ENCODE measurements at places on chromosomes 12 and 14.

DNA sequence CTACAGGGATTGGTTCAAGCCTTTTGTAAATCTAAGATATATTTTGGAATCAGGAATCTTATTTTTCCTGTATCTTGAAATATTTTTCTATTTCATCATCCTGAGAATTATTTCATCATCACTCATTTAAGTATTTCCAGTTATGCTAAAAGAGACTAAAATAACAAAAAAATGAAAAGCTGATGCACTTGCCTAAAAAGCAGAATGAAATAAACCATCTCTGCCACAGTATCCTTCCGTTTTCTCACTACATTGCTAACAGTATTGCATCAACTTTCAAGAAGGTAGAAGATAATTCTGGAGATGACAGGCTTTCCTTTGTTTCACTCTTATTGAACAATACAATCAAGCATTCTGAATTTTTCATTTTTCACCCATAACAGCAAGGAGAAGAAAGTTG, 31.1 kb upstream of the EIF5 start:
- DNase-seq = no peak

DNA sequence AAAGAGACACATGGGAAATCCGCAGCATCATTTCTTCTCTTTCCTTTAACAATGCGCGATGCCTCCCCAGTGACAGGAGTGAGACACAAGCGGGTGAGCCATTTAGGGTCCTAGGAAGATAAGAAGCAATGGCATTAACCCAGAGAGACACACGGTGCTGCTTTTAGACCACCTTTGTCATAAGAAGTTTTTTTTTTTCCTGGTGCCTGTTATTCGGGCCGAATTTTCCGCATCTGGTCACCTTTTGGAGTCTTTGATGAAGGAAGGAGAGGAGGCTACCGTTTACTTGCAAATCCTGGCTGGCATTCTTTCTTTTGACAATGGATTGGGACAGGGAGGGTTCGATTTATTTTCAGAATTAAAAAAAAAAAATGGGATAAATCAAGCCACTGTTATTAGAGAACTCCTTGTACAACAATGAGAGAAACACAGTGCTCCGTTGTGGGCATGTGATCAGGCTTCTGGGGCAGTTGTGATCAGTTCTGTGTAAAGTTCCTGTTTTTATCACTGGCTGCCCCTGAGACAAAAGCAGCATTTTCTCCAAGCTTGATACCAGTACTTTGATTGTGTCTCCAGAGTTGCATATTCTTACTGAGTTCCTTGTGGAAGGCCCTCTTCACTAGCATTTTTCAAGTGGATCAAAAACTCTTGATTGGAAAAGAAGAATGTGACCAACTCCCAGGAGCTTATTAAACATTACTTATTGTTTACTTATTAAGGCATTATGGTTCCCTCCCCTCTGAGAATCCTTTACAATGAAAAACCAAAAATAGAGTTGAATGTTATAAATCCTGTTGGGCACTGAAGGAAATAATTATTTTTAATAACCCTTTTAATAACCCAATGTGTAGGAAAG, 1.1 kb downstream of the DIP2B start:
- DNase-seq = no peak

DNA sequence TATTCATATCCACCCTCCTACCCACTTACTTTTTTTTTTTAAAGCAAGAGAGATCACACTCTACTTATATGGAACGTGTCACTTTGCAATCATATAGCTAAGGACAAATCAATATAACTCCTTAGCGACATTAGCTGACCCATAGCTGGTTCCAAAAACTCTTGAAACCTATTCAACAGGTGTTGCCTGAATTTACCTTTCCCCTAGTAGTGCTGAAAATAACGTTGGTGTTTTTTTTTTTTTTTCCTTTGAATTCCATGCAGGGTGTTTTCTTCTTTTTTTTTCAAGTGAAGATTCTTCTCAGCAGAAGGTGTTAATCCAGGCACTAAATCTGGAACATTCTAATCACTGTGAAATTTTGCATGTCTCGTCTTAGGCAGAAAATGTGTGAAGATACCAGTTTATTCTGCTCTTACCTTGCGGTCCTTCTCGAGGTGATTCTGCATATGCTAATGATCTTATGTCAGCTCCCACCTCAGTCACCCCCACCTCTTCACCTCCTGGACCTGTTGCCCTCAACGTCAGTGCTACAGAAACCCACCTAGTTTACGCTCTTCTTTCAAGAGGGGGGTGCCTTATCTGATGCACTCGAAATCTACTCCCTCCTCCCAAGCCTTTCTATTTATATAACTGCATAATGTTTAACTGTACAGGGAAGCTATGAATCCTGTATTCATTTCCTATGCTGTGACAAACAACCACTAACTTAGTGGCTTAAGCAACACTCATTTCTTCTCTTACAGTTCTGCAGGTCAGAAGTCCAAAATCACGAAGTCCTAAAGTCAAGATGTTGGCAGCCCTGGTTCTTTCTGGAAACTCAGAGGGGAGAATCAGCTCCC, 7.1 kb upstream of the VPS37B start:
- no peak for DNase-seq

- no peak for DNase-seq
These were observed 13.1 kb downstream of the JDP2 start for GRCh38 chr14:75440733-75441477.

GRCh38 chr14:39034481-39035296, 68.3 kb downstream of the SEC23A start:
- DNase-seq = no peak

DNA sequence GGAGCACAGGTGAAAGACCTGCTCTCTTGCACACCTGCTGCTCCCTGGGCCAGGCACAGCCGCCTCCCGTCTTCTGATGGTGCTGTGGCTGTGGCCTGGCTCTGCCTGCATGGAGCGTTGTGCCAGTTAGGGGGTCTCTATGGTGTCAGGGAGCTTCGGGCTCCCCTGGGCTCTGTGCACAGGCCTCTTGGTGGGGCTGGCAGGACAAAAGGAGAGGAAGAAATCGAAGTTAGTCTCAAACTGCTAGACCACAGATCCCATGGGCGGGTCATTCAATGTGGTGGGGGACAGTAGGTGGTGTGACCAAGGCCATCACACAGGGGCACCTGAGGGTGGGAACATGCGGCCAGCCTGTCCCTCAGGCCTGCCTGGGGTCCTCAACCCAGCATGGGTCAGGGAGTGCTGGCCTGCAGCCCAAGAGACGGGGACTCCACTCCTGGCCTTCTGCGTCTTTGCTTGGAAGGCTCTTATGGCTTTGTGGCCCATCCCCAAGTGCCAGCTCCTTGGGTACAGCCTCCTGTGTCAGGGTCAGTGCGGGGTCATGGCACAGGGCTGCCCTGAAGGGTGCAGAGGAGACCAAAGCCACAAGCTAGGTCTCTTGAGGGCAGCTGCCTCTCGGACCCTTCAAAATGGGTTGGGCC, 84.1 kb downstream of the KIF26A start:
- DNase-seq = no peak

DNA sequence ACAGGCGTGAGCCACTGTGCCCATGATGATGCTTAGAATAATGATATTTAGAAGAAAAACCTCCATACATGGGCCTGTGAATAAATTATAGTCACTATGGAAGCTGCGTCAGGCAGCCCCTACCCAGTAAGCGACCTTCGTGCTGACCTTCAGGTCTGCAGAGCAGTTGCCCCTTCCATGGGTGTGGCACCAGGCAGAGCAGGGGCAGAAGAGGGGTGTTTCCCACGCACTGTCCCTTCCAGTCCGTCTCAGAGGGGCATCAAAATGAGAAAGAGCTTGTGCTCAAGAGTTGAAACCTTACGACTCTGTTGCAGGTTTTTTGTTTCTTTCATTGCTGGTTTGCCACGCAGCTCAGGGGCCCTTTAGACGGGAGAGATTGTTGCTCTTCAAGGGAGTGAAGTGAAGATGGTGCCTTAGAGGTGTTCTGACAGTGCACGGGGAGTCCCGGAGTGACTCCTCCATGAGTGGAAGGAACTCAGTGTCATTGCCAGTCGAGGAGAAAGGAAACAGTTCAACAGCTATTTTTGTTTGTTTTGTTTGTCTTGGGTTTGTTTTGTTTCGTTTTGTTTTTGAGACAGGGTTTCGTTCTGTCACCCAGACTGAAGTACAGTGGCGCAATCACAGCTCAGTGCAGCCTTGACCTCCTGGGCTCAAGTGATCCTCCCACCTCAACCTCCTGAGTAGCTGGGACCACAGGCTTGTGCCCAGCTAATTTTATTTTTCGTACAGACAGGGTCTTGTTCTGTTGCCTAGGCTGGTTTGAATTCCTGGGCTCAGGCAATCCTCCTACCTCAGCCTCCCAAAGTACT, 13.9 kb downstream of the CKB start:
- no peak for DNase-seq

DNA sequence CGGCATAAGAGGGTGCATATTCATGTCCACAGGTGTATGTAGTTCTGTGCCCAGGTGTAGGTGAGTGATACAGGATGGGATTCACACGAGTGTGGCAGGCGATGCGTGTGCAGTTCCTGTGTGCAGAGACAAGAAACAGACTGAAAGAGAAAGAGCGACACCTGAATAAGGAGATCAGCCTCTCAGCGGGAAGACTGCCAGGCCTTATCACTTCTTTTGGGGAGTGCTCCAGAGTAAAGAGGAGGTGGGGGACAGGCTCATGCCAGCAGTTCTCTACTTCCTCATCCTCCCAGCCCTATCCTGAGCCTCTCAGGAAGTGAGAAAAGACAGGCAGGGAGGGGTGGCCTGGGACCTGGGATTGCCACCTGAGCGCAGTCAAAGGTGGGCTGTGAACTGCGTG, 2.8 kb downstream of the PSMB11 start:
- DNase-seq = no peak

- DNase-seq = no peak
These were observed 790.3 kb downstream of the TMTC2 start for GRCh38 chr12:83476695-83477690.

DNA sequence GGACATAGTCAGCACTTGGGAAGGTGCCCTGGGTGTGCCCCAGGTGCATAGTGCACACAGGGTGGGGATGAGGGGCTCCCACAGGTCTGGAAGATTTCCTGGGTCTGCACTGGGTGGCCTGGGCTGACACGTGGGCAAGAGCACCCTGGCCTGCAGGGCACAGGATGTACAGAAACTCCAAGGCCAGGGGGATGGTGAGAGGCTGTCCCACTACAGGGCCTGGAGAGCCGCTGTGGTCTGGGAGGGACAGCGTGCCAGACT, 35.8 kb upstream of the PPP1R13B start:
- DNase-seq = no peak

DNA sequence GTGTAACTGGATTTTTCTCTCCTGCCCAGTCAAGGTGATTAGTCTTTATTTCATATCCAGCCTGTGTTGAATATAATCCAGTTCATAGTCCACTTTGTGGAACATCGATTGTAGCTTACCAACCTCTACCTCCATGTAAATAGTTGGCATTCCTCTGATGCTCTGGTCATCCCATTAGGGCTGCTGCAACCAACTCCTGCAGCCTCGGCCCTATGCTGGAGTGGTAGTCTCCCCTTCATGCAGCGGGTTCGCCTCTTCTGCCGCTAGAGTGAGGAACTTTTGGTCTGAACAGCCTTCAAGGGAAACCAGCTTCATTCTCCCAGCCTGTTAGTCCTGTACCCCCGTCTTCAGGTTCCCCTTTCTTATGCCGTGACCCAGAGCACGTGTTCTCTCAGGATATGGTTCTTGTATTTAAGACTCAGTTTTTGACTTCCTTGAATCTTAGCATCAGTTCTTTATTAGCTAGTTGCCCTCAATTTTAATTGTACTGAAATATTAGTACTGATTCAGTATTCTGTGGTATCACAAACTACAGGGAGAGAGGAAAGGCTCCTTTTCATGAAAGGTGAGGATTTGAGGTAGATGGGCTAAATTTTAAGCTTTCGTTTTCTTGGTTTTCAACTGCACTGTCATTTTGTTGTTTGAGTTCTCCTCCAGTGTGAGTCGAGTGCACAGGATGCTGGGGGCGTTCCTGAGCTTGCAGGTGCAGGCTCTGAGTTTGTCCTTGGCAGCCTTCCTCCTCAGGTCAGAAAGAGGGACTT, 33.2 kb downstream of the ZNF664 start:
- no peak for DNase-seq

DNA sequence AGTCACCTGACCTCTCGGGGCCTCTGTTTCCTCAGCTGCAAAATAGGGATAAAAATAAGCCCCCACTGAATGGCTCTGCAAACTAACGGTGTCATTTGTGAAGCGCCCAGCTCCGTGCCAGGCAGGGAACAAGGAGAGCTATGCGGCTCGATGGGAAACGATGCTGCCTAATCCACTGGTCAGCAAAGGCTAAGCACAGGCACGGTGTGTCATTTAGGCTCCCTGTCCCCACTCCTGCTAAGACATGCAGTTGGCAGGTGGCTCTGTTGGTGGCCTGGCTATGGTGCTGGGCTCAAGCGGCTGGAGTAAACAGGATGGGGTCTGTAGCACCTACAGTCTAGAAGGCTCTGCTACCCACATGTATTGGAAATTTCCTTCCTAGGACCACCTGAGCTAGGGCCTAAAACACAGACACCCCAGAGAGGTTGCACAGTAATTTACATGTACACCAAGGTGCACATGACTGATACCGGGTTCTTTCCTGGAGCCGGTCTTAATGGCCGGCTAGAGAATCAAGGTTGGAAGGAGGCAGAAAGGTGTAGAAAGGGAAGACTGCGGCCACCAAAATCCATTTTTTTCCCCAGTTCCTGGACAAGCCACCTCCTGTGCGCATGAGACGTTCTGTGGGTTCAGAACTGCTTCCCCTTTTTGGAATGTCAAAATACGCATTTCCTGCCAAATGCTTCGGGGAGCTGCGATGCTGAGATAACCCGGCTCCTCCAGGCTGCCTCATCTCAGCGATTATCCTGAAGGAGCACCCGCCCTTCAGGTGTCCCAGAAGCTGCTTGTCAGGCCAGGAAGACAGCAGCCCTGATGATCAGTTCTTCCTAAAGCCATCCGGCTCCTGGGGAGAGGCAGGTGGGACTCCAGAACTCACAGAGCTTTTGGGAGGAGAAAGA, 1.0 kb downstream of the CACNA2D4 start:
- DNase-seq = no peak

DNA sequence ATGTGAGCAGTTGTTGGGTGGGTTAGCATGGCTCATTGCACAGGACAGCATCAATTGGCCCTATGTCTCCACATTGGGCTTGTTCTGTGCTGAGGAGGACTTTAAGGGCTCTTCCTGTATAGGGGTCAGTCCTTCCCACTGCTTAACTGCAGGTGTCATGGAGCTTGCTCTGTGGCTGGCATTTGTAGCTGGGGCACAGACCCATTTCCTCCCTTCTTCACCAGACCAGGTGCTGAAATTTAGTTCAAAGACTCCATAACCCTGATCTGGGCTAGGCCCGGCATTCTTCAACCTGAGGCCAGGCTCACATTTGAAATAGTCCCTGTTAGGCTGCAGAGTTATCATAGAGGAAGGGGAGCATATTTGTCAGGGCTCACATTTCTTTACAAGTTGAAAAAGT, 12.8 kb downstream of the CHST11 start:
- DNase-seq = no peak

DNA sequence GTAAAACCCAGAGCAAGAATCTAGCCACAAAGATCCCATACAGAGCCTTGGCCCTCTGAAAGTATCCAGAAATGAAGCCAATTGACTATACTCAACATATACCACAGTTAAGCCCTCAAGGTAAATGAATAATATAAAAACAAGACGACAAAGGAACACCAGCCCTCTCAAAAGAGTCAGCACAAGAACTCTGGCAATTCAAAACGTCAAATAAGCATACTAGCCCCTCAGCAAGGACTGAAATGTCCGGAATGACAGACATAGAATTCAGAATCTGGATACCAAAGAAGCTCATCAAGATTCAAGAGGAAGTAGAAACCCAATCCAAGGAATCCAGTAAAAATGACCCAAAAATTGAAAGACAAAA, 49.9 kb downstream of the GTF2A1 start:
- no peak for DNase-seq
